Activated CD4-positive, alpha-beta T cell treated with anti-CD3 and anti-CD28 coated beads, Interleukin-2, amount 10 ng/mL, durations not matched to agents 7 days and 5 days (primary cell): ENCODE measurements at places on chromosomes 4 and X. TPM values are rescaled to one million over a fixed set of nuclear protein-coding genes. Genes with fewer than 3 reads are reported as not detected.

- DNase-seq: no peak
Measured at GRCh38 chrX:130080791-130081367, 29.4 kb downstream of the ELF4 start.

- DNase-seq: no peak
Measured at GRCh38 chr4:110586131-110586850, 36.6 kb downstream of the PITX2 start.

DNA sequence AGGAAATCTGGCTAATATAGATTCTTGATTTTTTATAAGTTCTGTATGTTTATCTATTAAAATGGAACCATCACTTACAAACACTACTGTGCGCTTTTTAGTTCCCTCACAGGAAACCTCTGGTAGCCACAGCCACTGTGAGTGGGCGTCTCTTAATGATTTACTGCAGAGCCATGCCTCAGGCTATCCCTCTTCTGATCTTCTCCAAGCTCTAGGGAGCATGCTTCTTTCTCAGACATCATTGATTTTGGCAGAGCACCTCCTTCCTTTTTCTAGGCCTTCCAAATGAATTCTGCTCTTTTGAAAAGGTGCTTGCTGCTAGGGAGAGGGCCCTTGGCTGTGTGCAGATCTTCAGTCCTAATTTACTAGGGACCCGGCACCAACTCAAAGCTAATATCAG lies 61.1 kb upstream of the STS start:
- no peak for DNase-seq

DNA sequence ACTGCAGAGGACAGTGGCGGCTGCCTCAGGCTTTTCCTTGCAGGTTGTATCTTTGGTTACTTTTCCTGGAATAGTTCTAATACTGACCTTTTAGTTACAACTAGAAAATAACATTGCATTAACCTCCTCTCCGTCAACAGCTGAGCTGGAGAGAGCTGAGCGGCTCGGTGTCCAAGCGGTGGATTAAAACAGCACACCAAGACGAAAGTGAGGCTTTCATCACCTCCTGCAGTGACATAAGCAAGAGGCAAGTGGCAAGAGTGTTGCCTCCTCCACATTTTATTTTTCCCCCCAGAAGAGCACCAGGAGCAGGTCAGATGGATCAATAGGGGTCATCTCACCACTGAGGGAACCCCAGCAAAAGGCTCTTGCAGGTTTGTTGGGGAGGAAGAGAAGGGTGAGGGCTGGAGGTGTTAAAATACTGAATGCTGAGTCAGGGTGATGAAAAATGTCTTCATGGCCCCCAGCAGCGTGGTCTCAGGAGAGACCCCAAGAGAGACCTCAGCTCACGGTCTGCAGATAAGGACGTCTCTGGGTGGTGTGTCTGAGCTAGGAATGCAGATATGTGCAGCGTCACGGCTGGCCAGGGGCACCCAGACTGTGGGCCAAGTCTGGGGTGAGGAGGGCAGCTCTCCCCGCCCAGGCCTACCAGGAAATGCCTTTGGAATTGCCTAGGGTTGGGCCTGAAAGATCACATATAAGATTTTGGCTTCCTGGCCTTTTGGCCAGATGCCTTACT lies 50.3 kb downstream of the CASP3 start:
- DNase-seq: no peak

- no peak for DNase-seq
Measured at GRCh38 chrX:65744965-65745364, 77.5 kb downstream of the MSN start.

GRCh38 chr4:79935274-79935673 lies 137.8 kb downstream of the ANTXR2 start:
- no peak for DNase-seq

DNA sequence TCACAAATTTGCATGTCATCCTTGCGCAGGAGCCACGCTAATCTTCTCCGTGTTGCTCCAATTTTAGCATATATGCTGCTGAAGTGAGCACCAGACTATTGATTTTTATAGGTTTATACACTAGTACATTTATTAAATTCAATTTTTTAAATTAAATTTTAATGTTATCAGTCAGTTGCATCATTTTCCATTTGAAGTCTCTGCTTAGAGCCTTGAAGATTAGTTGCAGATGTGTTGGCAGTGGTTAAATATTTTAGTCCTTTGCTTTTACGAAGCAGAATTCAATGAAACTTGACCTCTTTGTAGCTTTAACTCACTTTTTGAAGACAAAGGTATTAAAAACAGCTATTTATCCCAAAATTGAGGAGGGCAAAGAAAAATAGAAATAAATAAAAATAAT lies 16.5 kb downstream of the TRAPPC11 start:
- DNase-seq: no peak

- DNase-seq: no peak
Measured at GRCh38 chr4:185054886-185055285, 36.6 kb downstream of the HELT start.

DNA sequence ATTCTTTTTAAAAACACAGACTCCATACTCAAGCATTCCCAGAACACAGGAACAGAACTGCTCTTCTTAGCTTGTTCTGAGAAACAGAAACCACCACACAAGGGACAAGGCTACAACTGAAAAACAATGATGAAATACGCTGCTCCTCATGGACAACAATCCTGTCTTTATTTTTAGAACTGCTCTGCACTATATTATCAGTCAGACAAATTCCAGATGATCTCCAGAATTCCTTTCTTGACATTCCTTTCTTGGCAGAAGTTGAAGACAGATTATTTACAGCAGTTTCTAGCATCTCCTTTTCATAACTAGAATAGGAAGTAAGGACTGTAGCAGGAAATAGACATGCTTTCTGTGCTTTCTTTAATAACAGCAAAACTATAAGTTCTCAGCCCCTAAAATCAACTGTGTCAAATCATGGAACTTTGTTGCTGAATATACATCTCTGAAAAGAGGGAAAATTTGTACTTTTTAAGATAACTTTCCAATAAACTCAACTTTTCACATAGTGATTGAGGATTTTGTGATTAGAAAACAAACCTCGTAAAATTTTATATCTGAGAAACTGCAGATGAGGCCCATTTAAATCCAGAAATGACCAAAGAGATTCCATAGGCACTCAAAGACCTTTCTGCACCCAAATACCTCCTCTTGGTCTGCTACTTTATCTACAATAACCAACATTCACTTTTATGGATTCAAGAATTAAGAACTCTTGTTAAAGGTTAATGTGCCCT lies 35.9 kb downstream of the ANTXR2 start:
- DNase-seq: no peak

GRCh38 chr4:82747686-82748575 lies 50.7 kb downstream of the SCD5 start:
- no peak for DNase-seq

DNA sequence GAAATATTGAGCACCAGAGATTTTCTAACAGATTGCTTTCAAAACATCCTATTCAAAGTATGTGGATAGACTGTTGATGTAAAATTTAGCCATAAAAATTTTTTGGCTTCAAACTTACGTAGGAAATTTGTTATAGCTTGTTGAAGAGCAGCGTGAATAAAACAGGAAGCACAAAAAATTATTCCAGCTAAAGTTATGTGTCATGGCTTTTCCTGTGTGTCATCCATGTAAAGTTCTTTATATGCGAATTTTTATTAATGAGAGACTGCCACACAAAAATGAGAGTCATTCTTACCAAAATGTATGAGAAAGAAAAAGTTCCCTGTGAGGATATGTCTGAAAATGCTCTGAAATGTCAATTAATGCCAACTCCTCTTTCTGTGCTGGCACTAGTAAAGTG lies 19.5 kb downstream of the EPGN start:
- no peak for DNase-seq

- no peak for DNase-seq
Measured at GRCh38 chr4:98946359-98946758, 17.4 kb upstream of the EIF4E start.

DNA sequence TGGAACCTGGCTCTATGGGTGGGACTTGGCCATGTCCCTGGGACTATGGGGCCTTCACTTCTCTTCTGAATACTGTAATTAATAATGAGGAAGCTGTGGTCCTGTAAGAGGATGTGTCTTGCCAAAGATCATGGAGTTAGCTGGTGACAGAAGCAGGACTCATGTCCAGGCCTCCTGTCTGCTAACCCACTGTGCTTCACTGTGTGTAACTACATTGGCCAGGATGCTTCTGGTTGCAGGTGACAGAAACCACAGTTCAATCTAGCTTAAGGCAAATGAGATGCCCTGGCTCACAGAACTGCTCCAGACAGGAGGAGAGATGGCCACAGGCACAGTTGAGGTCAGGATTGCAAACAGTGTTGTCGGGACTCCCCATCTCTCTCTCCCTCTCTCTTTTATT lies 3.1 kb downstream of the MTMR1 start:
- no peak for DNase-seq

- no peak for DNase-seq
Measured at GRCh38 chr4:86755388-86755787, 93.8 kb downstream of the SLC10A6 start.

- no peak for DNase-seq
Measured at GRCh38 chr4:55036405-55036804, 89.0 kb downstream of the KDR start.

DNA sequence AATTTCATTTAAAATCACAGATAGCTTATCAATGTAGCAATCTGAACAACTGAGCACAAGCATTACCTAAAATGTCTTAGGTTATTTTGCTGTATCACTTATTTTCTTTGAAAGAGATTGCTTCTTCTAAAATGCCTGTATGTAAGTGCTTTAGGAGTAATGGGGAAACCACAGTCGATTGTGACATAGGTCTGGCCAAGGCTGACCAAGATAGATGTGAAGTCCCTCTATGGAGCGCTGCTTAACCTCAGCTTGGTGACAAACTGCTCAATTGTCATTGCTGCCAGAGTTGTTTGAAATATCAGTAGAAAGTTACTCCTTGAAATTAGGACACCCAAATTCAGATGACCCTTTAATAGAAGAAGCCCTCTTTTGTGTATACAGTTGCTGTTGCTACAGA lies 401.9 kb upstream of the NDST4 start:
- no peak for DNase-seq

GRCh38 chr4:126798214-126798613 lies 834.5 kb upstream of the INTU start:
- no peak for DNase-seq

GRCh38 chr4:25950461-25951389 lies 36.7 kb downstream of the SMIM20 start:
- DNase-seq: no peak

DNA sequence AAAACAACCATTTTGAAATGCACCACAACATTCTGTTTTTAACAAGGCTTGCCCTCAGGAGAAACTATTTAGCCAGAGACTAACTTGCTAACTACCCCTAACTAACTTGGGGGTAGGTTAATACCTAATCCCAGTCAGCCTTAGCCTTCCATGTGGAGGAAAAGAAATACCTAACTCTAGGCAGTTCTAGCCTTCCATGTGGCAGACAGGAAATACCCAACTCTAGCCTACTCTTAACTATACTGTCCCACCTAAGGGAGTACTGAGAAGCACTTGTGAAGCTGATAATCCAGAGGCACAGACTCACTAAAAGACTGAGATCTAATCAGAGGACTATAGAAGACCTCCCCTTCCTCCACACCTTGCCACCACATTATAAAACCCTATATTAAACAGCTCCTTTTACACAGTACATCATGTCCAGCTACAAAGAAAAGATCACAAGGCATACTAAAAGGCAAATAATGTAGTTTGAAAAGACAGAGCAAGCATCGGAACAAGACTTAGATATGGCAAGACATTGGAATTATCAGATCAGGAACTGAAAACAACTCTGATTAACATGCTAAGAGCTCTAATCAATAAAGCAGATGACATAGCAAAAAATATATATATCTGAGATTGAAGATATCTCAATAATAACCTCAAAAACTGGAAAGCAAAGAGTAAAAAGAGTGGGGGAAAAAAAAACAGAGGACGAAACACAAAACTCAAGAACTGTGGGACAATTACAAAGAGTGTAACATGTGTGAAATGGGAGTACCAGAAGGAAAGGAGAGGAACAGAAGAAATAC lies 52.2 kb downstream of the FRYL start:
- no peak for DNase-seq

- no peak for DNase-seq
Measured at GRCh38 chr4:142339053-142339452, 507.0 kb downstream of the INPP4B start.

DNA sequence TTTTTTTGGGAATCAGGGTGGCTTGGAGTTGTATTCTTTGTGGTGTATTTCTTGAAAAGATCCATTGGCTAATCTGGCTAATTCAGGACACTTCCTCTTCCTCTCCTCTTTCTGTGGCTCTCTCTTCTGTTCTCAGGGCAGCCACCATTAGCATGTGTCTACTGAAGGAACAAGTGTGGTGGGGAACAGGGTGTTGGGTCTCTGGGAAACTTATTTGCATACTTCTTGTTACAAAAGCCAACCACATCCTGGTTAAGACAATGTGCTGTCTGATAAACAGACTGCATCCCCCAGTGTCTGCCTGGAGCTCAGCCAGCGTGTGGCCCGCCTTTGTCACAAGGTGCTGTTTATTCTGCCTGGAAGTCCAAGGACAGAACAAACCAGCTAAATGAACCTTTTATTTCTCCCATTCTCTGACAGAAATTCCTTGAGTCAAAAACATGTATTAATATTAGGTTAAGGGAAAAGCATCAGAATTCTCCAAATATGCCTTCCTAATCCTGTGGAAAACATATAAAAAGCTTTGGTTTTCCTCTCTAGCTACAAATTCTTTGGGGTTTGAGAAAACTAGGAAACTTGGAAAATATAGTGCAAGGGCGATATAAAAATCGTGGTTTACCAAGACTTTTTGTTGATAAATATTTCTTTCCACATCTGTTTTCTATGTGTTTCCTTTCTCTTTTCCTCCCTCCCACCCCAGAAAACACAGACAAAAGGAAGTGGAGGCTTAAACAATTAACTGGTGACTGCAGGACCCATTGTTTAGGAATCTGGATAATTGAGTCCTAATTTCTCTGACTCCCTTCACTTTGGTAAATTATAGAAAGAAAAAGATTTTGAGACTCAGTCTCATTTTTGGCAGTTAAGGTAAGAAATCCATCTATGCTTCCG lies 203.6 kb downstream of the SPRY1 start:
- peak; percentile 53 for DNase-seq

- DNase-seq: no peak
Measured at GRCh38 chr4:30720661-30721184, 554 bp downstream of the PCDH7 start.

GRCh38 chr4:113505044-113505443 lies 256.5 kb downstream of the CAMK2D start:
- no peak for DNase-seq

CNGA1 gene
- total RNA-seq: not detected

PDLIM3 gene
- not detected for total RNA-seq

SATL1 gene
- not detected for total RNA-seq

MAGIX gene
- total RNA-seq: 1.9 TPM

PPP1R2C gene
- total RNA-seq: not detected

MTNR1A gene
- not detected for total RNA-seq

ARX gene
- not detected for total RNA-seq

SHROOM3 gene
- total RNA-seq: not detected

MAGEA9B gene
- not detected for total RNA-seq

UCHL1 gene
- total RNA-seq: not detected

SLC49A3 gene
- total RNA-seq: not detected
